ENCODE measurements at places on chromosomes 6 and 20. TPM values are rescaled to one million over a fixed set of nuclear protein-coding genes. Genes with fewer than 3 reads are reported as not detected.

DNA sequence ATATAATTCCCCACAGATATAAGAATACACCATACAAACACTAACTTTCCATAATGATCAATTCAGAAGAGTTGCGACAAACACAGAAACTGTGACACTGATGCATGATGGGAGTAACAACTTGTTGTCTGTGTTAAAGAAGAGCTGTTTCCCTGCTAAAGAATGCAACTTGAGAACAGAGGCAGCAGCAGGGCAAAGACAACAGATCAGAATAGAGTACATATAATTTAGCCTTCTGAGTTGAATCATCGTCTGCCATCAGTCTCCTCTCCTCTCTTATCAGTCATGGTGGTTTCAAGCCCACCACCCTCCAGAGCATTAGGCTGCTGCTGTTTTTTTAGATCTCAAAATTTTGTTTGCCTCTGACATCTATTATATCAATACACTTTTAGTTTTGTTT is 280.4 kb downstream of the UBE3D start:
- no peak for DNase-seq

DNA sequence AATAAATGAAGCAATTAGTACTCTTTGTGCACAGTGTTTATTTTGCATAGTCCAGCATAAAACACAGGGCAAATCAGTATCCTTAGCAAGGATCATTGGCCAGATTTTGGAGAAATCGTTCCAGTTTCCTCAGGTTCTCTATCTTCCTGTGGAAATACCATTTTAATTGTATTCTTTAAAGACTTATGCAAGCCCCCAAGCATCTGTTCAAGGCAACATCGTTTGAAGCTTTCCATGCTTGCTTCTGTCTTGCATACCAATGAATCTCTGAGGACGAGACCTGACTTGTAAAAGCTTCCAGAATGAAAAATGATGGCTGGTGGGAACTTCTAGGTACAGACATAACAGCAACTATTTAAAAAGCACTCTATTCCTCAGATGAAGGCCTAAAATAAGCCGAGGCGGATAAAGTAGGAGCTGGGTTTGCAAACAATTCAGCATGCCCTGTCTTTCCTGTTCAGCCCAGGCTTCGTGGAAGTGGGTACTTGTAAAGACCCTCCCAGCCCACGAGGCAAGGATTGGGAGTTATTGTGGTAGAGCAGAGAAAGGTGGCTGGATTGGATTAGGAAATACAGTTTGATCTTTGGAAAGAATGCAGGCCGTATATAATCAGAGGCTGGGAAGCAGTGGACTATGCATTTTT is 21.6 kb downstream of the NRSN1 start:
- no peak for DNase-seq

DNA sequence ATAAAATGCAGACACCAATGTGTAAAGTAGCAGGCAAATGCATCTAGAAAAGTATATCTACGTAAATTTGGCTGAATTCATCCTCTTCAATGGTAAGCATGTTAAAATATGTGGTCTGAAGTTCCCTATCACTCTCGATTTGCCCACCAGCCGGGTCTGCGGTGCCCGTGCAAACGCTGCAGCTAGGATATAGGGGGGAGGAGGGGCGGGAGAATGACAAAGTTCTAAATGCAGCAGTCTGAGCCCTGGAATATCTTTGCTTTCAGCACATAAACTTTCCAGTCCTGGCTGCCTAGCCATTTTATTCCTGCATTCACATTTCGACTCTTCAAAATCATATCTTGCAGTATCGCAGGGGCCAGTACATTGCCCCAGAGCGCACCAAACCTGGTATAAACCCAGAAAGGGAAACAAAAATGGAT is 708 bp downstream of the NRN1 start:
- no peak for DNase-seq

GRCh38 chr6:42099340-42100028 is 42.9 kb downstream of the C6orf132 start:
- DNase-seq: no peak

DNA sequence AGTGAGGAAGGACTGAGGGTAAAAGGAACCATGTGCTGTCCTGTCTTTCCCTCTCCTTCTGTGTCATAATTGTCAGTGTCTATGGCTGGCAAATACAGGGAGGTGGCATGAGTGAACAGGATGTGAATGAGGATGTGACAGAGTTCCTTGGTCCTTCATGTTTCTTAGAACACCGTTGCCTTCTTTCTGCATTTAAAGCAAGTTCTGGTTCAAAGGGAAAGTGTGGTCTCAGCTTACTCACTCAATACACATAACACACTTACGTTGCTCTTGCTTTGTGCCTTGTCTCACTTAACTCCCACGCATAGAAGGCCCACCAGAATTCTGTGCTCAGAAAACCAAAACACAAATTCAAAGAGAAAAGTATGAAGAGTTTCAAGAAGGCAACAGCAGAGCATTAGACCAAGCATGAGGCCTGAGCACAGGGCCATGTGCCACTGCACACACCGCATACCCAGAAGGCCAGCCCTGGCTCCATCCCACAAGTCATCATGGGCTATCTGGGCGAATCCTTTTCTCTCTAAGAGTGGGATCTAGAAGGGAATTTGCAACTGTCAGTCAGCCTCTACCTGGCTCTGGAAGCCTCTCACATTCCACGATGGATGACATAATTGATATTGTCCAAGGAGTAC is 38.9 kb upstream of the SAYSD1 start:
- DNase-seq: no peak

DNA sequence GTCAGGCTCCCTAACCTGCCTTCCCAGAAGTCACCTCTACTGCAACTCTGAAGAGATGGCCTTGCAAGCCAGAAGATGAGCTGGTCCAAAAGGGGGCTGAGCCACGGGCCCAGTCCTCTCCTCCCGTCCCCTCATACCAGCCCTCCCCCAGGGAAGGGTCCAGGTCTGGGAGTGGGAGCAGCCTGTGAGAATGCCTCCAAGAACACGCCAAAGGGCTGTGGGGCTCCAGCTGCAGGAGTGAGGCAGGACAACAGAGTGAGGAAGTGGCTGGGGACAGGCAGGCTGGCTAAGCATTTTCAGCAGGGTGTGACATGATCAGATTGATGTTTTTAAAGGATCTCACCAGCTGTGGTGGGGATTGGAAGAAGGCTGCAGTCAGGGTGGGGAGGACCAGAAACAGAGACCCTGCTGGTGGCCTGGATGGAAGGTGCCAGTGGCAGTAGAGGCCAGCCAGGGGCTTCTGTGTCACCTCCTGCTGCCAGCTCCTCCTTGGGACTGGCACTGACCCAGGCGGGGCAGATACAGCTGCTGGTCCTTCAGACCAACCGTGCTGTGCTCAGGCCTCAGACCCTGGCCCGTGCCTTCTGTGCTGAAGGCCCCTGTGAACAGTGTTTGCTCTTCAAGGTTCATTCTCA is 257.6 kb downstream of the NRN1 start:
- DNase-seq: no peak

- DNase-seq: no peak
These were observed 246.0 kb upstream of the FLRT3 start for GRCh38 chr20:14583413-14583812.

GRCh38 chr6:802701-803100 is 109.8 kb upstream of the EXOC2 start:
- no peak for DNase-seq

- DNase-seq: no peak
These were observed 47.5 kb downstream of the DSTN start for GRCh38 chr20:17617212-17617867.

GRCh38 chr20:50242863-50243609 is 52.4 kb downstream of the CEBPB start:
- DNase-seq: no peak

DNA sequence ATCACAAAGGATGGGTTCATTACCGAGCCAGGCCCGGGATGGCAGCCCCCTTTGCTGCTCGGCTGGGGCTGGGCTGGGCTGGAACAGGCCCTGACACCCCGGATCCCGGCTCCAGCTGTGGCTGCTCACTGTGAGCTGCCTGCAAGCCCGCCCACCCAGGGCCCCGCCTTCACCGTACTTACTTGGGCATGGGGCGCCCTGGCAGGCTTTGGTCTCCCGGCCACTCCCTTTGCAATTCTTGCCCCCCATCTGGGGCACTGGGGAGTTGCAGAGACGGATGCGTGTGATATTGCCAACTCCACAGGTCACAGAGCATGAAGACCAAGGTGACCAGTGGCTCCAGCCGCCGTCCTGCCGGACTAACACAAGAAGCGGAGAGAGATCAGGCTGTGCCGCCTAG is 16.7 kb downstream of the THBS2 start:
- no peak for DNase-seq

- no peak for DNase-seq
These were observed 147.0 kb downstream of the DTNBP1 start for GRCh38 chr6:15515660-15516375.

- no peak for DNase-seq
These were observed 232.7 kb upstream of the TENT5A start for GRCh38 chr6:81985191-81985590.

- no peak for DNase-seq
These were observed 532.8 kb downstream of the QKI start for GRCh38 chr6:163947276-163947675.

The LST1 gene
- 9.3 TPM for total RNA-seq

The ROS1 gene
- total RNA-seq: not detected

The LPIN3 gene
- 12.0 TPM for total RNA-seq

The NRN1 gene
- total RNA-seq: 24.2 TPM

The TGM3 gene
- not detected for total RNA-seq

All from esophagus muscularis mucosa (tissue), 4 donors.